ENCODE measurements at places on chromosomes 12 and 14. TPM values are rescaled to one million over a fixed set of nuclear protein-coding genes. Genes with fewer than 3 reads are reported as not detected.

SMIM41 gene
- total RNA-seq, result not detected

CLEC2B gene
- 7.2 TPM for total RNA-seq

TAS2R42 gene
- not detected for total RNA-seq

KLRK1 gene
- not detected for total RNA-seq

KRT78 gene
- not detected for total RNA-seq

PRKAG1 gene
- total RNA-seq, result 86.1 TPM

IL22 gene
- total RNA-seq, result not detected

- no peak for DNase-seq
- H3K4me3 ChIP-seq, result no peak overlapping the region
These were observed 18.9 kb upstream of the MAP3K9 start for GRCh38 chr14:70828188-70828587.

- no peak overlapping the region for H3K27ac ChIP-seq
- H3K36me3 ChIP-seq, result no peaks in the 10 kb centered on the region
- DNase-seq, result no peak
- H3K4me3 ChIP-seq, result no peak overlapping the region
These were observed 5.4 kb downstream of the CRACR2A start for GRCh38 chr12:3747543-3747942.

- DNase-seq, result peak; percentile 85
- peak overlapping the region; percentile 43 for H3K4me3 ChIP-seq
- H3K36me3 ChIP-seq, result no peaks in the 10 kb centered on the region
- H3K27ac ChIP-seq, result peak overlapping the region; percentile 57
- H3K4me1 ChIP-seq, result peaks cover 26% of the 10 kb centered on the region
These were observed 121.9 kb downstream of the PIK3C2G start for GRCh38 chr12:18383203-18383602.

GRCh38 chr12:3014641-3015040, 55.4 kb downstream of the TEAD4 start:
- H3K27me3 ChIP-seq, result no peaks in the 10 kb centered on the region
- H3K4me1 ChIP-seq, result 0 out of 2 replicates have a peak, but pooled peaks cover 4% of the 10 kb centered on the region
- no peaks in the 10 kb centered on the region for H3K36me3 ChIP-seq
- H3K27ac ChIP-seq, result no peak overlapping the region
- no peak overlapping the region for H3K4me3 ChIP-seq

DNA sequence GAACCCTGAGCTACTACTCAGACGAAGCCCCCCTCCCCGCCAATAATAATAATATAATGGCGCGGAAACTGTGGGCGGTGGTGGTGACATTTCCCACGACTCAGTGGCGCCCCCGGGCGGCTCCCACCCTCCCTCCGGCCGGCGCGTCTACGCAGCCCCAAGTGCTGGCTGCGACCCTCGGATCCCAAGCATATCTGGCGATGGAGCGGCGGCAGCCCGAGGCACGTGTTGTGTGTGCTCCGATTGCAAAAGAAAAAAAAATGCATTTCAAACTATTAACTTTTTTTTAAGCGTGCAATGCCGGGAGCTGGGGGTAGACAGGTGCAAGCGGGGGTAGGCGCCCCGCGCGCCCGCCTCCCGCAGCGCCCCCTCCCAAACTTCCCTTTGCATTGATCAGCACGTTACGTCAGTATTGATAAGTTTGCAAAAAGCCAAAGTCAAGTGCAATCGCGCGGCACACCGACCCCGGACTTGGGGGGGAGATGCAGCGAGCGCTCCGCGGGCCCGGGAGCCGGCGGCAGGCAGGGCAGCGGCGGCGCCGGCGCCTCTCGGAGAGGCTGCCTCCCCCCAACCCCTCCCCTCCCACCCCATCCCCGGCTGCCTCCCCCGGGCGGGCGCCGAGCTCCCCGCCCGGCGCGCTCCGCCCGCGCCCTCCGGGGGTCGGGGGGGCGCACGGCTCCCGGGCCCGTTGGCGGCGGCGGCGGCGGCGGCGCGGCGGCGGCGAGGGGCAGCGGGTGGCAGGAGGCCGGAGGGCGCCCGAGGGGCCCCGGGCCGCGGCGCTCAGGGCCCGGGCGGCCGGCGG, 113.1 kb upstream of the MYL2 start:
- no peak overlapping the region for H3K4me3 ChIP-seq
- no peak for DNase-seq
- H3K27ac ChIP-seq, result no peak overlapping the region
- H3K27me3 ChIP-seq, result peaks cover 76% of the 10 kb centered on the region
- H3K4me1 ChIP-seq, result no peaks in the 10 kb centered on the region

- DNase-seq, result peak; percentile 93
- H3K4me3 ChIP-seq, result peak overlapping the region; percentile 71
- H3K36me3 ChIP-seq, result no peaks in the 10 kb centered on the region
- H3K4me1 ChIP-seq, result peaks cover 20% of the 10 kb centered on the region
- H3K27ac ChIP-seq, result peak overlapping the region; percentile 54
These were observed 34.0 kb downstream of the FIGNL2 start for GRCh38 chr12:51814311-51815088.

DNA sequence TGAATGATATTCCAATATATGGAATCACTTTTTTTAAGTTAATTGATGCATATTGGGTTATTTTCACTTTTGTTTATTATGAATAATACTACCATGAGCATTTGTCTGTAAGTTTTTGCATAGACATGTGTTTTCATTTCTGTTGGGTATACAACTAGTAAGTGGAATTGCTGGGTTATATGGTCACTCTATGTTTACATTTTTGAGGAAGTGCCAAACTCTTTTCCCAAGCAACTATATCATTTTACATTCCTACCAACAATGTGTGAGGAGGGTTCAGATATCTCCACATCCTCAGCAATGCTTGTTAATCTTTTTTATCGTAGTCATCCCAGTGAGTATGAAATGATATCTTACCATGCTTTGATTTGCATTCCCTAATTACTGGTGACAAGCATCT, 64.0 kb downstream of the MON2 start:
- H3K4me3 ChIP-seq, result no peak overlapping the region
- peaks cover 7% of the 10 kb centered on the region for H3K4me1 ChIP-seq
- no peaks in the 10 kb centered on the region for H3K27me3 ChIP-seq
- no peak overlapping the region for H3K27ac ChIP-seq
- H3K36me3 ChIP-seq, result peaks cover 44% of the 10 kb centered on the region

DNA sequence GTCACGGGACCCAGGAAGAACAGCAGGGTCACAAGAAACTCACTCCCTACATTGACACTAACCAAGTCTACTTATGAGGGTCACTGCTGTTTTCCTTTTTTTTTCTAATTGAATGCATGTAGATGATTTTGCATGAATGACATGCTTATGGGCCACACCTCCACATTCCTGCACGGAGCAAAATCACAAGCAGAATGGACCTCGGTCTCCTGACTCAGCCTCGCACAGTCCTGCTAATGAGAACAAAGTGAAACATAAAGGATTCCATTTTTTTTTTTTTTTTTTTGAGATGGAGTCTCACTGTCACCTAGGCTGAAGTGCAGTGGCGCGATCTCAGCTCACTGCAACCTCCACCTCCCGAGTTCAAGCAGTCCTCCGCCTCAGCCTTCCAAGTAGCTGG, 12.3 kb downstream of the SCARB1 start:
- no peak for DNase-seq
- no peaks in the 10 kb centered on the region for H3K27me3 ChIP-seq
- no peak overlapping the region for H3K27ac ChIP-seq

DNA sequence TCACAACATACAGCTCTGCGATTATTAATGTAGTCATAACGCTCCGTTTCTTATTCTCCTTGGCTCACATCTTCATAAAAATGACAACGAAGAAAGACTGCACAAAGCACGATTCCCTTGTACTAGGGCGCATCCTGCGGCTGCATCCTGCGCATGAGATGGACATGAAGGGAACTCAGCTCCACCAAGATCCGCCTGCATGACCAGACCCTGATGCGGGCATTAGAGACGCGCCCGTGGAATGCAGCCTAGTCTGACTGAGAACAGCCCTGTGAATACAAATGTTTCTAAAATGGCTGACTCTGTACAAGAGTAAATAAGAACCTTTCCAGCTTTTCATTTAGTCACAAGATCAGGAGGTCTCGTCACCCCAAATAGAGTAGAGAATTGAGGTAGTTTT, 422.2 kb downstream of the NOVA1 start:
- H3K36me3 ChIP-seq, result no peaks in the 10 kb centered on the region
- no peak overlapping the region for H3K27ac ChIP-seq
- H3K4me1 ChIP-seq, result no peaks in the 10 kb centered on the region
- peaks cover 15% of the 10 kb centered on the region for H3K27me3 ChIP-seq
- no peak overlapping the region for H3K4me3 ChIP-seq

- no peaks in the 10 kb centered on the region for H3K36me3 ChIP-seq
- no peak for DNase-seq
- no peaks in the 10 kb centered on the region for H3K27me3 ChIP-seq
- H3K4me1 ChIP-seq, result no peaks in the 10 kb centered on the region
- no peak overlapping the region for H3K4me3 ChIP-seq
These were observed 67.0 kb upstream of the CCDC198 start for GRCh38 chr14:57560681-57561080.

GRCh38 chr12:6215120-6215807, 15.1 kb downstream of the CD9 start:
- no peaks in the 10 kb centered on the region for H3K27me3 ChIP-seq
- H3K4me1 ChIP-seq, result peaks cover 60% of the 10 kb centered on the region
- 0 out of 2 replicates have a peak overlapping the region, but pooled peaks have one; percentile 22 for H3K4me3 ChIP-seq
- peak overlapping the region; percentile 88 for H3K27ac ChIP-seq
- no peaks in the 10 kb centered on the region for H3K36me3 ChIP-seq

DNA sequence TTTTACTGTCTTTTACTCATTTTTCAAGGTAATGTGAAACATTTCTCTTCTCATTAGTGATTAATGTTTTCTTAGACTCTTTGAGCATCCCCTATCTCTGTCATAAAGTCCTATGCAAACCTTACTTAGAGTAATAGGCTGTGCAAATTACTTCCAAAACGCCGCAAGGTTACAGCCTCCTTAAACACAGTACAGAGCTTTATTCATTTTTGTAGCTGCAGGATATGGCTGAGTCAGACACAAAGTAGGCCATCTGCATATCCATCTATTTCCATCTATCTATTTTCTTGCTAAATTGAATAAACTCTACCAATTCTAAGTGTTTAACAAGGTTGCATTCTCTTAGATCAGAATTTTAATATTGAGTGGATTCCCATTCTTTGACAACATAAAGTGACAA, 335.6 kb upstream of the SLC16A7 start:
- DNase-seq, result no peak
- H3K27ac ChIP-seq, result no peak overlapping the region
- no peaks in the 10 kb centered on the region for H3K4me1 ChIP-seq
- H3K27me3 ChIP-seq, result no peaks in the 10 kb centered on the region
- H3K4me3 ChIP-seq, result no peak overlapping the region

GRCh38 chr14:22002860-22003284, 329.3 kb upstream of the OR4E1 start:
- no peaks in the 10 kb centered on the region for H3K36me3 ChIP-seq
- H3K4me1 ChIP-seq, result no peaks in the 10 kb centered on the region
- peak; percentile 4 for DNase-seq
- no peak overlapping the region for H3K27ac ChIP-seq

GRCh38 chr12:2845280-2845679, 10.4 kb upstream of the NRIP2 start:
- H3K36me3 ChIP-seq, result no peaks in the 10 kb centered on the region
- H3K27ac ChIP-seq, result no peak overlapping the region
- peak; percentile 32 for DNase-seq
- no peak overlapping the region for H3K4me3 ChIP-seq
- H3K4me1 ChIP-seq, result no peaks in the 10 kb centered on the region

DNA sequence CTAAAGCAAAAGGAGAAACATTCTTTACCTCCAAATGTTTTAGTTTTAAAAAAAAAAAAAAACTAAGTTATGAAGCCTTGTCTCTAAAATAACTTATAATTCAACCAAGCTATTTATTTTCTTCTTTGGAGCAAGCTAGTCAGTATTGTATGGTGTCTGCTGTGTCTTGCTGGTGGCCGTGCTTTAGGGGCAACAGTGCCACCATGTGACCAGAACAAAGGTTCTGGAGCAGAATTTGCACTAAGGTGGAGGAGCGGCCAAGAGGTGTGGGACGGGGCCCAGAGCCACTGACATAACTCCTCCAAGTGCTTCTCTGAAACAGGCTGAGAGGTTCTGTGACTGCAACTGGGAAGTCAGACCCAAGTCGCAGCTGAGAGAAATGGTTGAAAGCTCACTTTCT, 4.5 kb downstream of the FICD start:
- peaks cover 16% of the 10 kb centered on the region for H3K4me1 ChIP-seq
- no peak overlapping the region for H3K4me3 ChIP-seq
- H3K27me3 ChIP-seq, result no peaks in the 10 kb centered on the region
- peaks cover 40% of the 10 kb centered on the region for H3K36me3 ChIP-seq

GRCh38 chr12:67735868-67736267, 87.3 kb downstream of the DYRK2 start:
- no peak overlapping the region for H3K27ac ChIP-seq
- H3K36me3 ChIP-seq, result no peaks in the 10 kb centered on the region
- no peaks in the 10 kb centered on the region for H3K27me3 ChIP-seq
- no peak overlapping the region for H3K4me3 ChIP-seq
- no peak for DNase-seq

DNA sequence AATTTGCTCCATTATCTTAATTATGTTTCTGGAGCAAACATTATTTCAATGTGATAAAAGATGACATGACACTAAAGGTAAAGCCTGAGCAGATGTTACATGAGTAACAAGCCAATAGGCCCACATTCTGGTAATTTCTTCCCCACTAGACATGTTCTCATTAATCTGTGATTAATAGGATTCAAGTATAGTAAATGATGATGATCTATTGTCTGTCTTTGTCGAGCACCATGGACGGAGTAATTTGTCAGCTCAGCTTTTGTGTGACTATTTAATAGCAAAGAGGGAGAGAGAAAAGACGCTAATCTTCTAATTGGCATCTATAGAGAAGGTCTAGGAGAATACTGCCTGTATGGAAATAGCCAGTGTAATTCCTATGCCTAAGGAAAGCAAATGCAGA, 62.2 kb upstream of the INSM2 start:
- DNase-seq, result no peak
- H3K4me3 ChIP-seq, result no peak overlapping the region
- H3K36me3 ChIP-seq, result no peaks in the 10 kb centered on the region
- no peaks in the 10 kb centered on the region for H3K27me3 ChIP-seq

- H3K4me3 ChIP-seq, result no peak overlapping the region
- no peak for DNase-seq
- no peaks in the 10 kb centered on the region for H3K27me3 ChIP-seq
- H3K4me1 ChIP-seq, result no peaks in the 10 kb centered on the region
- no peak overlapping the region for H3K27ac ChIP-seq
These were observed 84.4 kb upstream of the DDHD1 start for GRCh38 chr14:53237488-53237887.

DNA sequence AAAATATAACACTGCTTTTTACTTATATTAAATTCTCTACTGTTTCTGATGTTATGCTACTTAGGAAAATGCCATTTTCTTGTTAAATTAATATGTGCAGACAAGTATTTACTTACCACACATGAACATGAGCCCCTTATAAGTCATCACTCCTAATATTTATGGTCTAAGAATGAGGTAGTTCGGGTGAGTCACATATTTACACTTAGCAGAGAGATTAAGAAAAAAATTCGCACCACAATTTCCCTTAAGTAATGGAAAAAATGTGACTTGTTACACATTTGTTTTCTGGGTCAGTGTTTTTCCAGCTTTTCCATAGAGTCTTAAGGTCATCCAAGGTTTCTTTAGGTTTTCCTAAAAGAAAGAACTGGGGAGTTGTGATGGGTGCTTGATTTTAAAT, 68.3 kb downstream of the RERG start:
- no peaks in the 10 kb centered on the region for H3K36me3 ChIP-seq
- H3K4me1 ChIP-seq, result peaks cover 10% of the 10 kb centered on the region
- H3K27me3 ChIP-seq, result peaks cover 53% of the 10 kb centered on the region
- H3K4me3 ChIP-seq, result no peak overlapping the region
- no peak overlapping the region for H3K27ac ChIP-seq
- peak; percentile 61 for DNase-seq

All from GM23248 (cell line).